ENCODE measurements at places on chromosomes 5 and 9.

- DNase-seq, result no peak
These were observed 24.9 kb upstream of the CCDC112 start for GRCh38 chr5:115321309-115321708.

DNA sequence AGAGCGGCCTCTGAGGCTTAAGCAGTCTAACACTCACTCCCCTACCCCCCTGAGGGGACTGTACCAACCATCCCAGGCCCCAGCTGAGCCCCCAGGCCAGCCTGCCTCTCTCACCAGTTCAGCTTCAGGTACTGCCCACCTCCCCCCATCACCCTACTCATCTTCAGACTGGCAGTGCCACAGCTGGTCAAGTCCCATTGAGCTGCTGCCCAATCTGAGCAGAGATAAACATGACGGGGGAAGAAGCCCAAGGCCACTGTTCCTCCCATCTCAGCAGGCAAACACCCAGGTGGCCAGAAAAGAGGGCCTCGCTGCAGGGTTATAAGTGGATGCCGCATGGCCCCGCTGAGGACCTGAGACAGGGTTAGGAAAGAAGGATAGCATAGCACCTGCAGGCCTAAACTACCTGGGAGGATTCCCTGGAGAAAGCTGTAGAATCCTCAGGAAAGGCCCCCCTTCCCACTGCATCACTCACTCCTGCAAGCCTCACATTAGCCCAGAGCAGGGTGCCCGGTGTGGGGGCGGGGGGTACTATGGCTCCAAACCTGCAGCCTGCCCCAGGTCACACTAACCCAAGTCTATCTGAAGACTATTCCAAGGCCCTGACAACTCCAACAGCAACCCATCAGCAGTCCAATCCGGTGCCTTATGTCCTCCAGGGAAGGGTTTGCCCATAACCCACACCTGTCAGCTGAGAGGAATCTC is 3.6 kb downstream of the B4GALT1 start:
- DNase-seq, result no peak

DNA sequence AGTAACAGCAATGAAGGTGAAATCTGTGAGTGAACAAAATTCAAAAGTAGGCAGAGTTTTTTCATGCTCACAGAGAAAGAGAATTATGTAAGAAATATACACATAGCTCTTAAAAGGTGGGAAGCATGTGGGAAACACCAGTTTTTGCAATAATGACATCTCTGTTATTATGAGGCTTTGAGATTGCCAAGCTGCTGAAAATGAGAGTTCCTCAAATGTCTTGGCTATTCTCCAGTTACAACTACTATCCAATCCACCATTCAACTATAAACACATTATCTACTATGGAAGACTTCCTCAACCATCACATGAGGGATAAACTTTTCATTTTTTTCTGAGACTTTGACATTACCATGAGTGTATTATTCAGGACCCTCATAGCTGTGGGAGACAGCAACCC is 420.8 kb upstream of the ACTBL2 start:
- no peak for DNase-seq

DNA sequence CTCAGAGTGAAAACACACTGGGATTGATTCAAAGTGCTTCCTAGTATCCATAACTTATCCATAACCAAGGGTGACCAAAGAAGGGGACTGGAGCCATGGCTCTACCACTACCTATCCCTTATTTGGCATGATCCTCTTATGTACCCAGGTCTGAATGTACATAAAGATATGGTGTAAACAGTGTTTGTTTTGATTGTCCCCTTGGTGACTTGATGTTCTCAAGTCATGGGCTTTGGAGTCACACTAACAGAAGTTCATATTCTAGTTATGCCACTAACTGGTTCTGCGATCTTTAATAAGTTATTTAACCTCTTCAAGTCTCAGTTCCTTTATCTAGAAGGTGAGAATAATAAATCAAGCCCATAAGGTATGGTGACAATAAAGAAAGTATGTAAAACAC is 283.4 kb upstream of the PTGER4 start:
- no peak for DNase-seq

GRCh38 chr5:153101235-153102180 is 389.0 kb upstream of the GRIA1 start:
- no peak for DNase-seq

DNA sequence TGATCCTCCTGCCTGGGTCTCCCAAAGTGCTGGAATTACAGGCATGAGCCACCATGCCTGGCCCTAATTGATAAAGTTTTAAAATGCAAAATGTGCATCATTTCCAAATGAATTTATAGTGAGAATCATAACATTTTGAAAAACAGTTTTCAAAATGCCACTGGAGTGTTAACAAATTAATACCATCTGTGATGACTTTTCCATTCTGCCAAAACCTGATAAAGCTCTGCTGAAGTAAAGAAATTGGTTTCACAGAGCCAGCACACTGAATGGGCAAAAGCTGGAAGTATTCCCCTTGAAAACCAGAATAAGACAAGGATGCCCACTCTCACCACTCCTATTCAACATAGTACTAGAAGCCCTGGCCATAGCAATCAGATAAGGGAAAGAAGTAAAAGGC is 89.6 kb downstream of the MUSK start:
- DNase-seq, result no peak

- peak; percentile 92 for DNase-seq
These were observed 4.0 kb downstream of the CXXC5 start for GRCh38 chr5:139651853-139652787.

DNA sequence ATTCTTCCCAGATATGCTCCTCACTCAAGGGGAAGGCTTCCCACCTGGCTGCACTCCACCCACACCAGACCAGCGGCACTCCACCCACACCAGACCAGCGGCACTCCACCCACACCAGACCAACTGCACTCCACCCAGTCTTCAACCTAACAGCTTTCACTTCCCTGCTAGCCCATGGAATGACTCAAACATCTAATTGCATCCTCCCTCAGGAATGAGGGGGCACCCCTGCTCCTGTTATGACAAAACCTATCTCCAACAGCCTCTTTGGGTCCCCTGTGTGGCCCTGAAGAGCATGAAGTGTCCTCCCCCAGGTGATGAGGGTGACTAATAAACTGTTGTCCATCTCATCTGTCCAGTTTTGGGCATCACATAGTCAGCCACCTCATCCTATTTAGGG is 556.6 kb upstream of the TUSC1 start:
- DNase-seq, result no peak

DNA sequence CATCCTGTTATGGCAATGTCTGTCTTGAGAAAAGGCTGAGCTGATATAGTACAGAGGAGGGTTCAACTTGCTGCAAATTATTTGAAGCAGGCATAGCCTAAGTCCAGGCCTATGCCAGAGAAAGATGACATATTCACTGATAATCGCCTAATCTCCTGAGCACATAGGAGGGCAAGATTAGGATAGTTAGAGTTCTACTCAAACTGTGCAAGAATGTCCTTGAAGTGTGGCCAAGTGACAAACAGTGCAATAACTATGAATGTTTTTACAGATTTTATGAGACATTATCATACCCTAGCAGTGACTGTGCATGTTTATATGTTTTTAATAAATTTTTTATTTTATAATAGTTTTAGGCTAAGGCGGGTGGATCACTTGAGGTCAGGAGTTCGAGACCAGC is 96.2 kb downstream of the TSSK1B start:
- no peak for DNase-seq

- DNase-seq, result no peak
These were observed 46.4 kb upstream of the CEP78 start for GRCh38 chr9:78189461-78189860.

DNA sequence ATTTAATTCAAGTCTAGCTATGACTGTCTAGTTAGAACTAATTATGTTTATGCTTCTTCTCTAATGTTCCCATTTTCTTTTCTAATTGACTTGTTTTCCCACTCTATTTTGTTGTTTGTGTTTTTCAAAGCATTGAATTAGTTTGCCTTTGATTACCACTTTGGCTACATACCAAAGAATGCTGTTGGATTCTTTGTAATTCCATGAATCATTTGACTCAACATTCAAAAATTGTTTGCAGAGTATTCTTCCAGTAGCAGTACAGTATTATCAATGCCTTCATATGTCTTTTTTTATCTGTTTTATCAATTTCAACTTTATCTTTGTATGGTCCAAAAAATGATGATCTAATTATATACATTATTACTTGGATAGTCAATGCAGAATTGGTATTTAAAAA is 288.7 kb downstream of the RFX3 start:
- DNase-seq, result no peak

GRCh38 chr5:37771203-37771611 is 68.6 kb downstream of the GDNF start:
- DNase-seq, result no peak

DNA sequence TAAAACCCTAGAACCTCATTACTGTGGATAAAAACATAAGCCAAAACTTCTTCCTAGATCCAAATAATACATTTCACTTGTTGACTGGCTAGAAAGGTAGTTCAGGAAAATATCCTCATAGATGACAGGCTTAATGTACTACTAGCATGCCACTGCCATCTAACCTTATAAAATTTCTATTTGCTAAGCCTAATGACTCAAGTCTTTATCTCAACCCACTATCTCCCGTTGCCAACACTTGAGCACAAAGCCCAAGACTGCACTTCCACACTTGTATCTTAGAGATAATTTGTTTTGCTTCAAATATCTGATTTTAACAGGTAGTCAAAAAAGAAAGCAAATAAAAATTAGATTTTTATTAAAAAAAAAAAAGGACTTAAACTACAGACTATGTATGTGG is 42.7 kb downstream of the FBXL17 start:
- no peak for DNase-seq

- no peak for DNase-seq
These were observed 16.9 kb downstream of the CNTFR start for GRCh38 chr9:34572628-34573027.

DNA sequence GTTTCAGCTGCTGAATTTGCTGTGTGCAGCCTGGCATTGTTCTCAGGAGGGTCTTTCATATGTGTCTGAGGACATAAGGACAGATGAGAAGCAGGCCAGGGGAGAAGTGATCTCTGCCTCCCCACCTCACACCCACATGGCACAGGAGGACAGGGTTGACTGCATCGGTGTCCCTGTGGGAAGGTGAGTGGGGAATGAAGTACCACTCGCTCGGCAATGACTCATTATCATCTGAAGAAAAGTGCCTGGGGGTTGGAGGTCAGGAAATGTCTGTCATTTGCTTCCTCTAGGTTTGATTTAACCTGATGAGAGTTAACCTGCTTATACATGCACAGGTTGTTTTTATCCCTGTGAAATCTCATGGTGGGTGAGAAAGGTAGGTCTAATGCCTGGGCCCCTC is 195.0 kb downstream of the GADD45G start:
- no peak for DNase-seq

DNA sequence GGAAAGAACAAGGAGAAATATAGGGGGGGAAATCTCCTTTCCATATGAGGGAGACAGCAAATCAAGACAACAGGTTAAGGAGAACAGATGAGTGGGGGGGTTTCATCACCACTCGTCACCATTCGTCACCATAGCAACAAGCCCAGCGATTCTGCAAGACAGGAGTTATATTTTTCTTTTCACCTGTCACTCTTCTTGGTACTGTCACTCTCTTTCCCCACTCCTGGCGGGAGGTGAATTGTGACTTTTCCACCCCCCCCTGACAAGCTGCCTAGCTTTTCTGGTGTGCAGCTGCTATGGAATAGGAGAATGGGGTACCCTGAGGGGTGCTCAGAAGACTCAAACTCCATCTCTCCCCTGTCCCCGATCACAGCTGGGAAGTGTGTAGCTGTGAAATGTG is 239.9 kb downstream of the FAM114A2 start:
- DNase-seq, result no peak

GRCh38 chr9:93533863-93534262 is 42.5 kb upstream of the PHF2 start:
- DNase-seq, result no peak

DNA sequence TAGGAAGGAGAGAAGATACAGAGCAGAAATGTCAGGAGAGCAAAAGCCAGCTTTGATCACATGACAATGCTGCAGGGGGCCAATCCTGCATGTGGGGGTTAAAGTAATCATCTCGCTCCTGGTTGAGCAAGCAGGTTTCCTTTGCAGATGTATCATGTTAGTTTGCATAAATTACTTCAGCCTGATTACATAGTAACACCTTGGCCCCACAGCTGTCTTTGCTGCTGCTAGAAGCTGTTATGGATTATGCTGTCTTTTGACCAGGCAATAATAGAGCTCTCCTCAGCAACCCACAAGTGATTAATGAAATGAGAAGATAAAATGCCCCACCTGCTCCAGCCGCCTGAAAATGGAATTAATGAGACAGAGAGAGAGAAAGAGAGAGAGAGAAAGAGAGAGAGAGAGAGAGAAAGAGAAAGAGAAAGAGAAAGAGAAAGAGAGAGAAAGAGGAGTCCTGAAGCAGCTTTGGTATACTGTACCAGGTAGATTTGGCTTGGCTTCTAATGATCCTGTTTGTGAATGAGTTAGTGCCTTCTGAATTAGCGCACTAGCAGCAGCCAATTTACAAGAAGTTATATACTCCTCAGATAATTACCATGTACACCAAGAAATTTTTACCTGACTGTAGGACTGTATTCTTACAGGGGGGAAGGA is 174.3 kb upstream of the RORB start:
- DNase-seq, result no peak

DNA sequence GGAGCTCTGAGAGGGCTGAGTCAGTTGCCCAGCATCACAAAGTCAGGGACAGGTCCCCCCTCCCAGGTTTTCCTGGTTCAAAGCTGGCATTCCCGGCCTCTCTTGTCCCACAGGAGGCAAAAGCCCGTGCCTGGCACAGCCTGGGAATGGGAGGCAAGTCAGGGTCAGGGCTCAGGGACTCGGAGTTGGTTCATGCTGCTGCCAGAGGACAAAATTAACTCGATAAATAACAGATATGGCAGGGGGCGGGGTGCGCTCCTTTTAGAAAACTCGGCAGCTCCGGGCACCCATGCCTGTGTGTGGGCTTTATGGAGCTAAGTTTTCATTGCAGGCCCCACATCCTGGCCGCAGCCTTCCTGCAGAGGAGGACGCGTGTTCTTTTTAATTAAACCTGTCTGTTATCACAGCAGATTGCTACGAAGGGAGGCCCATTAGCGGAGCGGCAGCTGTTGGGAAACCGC is 62.8 kb upstream of the LMX1B start:
- DNase-seq, result no peak

GRCh38 chr5:150621301-150621700 is 19.2 kb upstream of the SYNPO start:
- DNase-seq, result no peak

GRCh38 chr9:95642189-95642588 is 125.4 kb upstream of the PTCH1 start:
- DNase-seq, result no peak

GRCh38 chr9:91160181-91160580 is 201.5 kb downstream of the AUH start:
- no peak for DNase-seq

GRCh38 chr5:15222156-15222555 is 277.8 kb upstream of the FBXL7 start:
- no peak for DNase-seq

GRCh38 chr9:90773617-90774016 is 28.0 kb upstream of the SYK start:
- no peak for DNase-seq

DNA sequence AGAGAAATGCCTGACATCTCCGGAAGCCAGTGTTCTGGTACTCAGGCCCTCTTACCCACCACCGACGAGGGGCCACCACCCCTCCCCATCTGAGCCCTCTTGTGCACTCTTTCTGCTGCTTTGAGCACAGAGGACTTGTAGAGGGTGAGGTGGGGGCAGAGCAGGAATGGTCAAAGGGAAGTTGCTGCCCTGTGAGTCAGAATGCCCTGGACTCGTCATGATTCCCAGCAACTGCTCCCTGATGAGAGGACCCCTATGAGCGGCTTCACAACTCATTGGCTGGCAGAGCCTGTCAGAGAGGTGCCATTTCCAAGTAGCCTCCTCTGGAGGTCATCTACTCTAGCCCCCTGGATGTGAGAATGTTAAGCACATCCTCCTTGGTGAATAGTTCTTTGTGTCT is 845 bp downstream of the ECSCR start:
- DNase-seq, result no peak

Data from coronary artery (tissue), 2 donors.